ENCODE measurements at places on chromosomes 12 and 14.

DNA sequence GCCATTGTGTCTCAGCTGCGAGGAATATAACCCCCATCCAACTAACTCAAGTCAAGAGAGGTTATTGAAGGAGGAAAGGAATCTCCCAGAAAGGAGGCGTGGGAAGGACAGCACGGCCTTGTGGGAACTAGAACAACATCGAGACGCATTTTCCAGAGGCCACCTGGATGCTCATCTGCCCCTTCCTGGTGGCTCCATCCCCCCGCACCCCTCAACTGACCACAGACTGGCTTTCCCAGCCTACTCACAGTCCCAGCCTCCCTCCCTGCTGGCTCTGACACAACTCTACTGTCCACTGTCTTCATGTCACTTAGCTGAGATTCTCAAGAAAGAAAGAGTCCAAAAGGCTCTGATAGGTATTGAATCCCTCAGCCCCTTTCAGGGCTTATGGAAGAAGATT is 66.0 kb upstream of the CLMN start:
- DNase-seq, result no peak

GRCh38 chr14:54837508-54838149 is 65.0 kb downstream of the GCH1 start:
- no peak for DNase-seq

DNA sequence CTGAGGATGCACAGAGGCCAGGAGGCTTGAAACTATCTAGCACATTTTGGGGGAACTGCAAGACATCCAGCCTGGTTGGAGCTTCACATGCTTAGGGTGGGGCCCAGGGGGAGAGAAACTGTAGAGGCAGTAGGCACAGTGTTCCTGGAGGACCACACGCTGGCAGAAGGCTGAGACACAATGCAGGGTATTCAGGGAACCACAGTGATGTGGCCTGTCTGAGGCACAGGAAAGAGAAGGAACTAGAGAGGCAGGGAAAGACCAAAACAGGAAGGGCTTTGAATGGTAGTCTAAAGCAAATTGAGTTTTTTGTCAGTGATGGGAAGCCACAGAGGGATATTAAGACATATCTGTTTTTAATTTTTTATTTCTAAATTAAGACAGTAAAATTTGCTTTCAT is 100.2 kb upstream of the PRICKLE1 start:
- no peak for DNase-seq

DNA sequence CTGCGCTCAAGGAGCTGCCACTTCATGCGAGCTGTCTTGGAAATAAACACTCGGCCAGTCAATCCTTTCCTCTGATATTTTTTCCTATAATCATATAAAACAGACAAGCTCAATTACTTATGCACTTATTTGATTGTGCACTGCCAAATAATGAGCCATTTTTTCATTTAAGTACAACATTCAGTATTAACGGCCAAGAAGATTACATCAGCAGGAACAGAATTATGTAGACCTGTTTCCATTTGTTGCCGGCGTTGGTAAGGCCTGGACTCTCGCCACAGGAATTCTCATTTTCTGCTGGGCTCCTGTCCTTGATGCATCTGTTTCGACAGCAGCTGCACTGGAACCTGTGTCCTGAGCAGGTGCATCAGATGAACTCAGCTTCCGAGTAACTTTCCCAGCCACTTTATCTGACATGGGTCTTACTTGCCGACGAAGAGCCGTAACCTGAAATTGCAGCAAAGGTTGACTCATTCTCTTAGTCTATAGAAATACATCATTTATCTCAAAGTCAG is 110.2 kb downstream of the KIF21A start:
- no peak for DNase-seq

GRCh38 chr12:29004066-29004935 is 144.8 kb upstream of the FAR2 start:
- no peak for DNase-seq

DNA sequence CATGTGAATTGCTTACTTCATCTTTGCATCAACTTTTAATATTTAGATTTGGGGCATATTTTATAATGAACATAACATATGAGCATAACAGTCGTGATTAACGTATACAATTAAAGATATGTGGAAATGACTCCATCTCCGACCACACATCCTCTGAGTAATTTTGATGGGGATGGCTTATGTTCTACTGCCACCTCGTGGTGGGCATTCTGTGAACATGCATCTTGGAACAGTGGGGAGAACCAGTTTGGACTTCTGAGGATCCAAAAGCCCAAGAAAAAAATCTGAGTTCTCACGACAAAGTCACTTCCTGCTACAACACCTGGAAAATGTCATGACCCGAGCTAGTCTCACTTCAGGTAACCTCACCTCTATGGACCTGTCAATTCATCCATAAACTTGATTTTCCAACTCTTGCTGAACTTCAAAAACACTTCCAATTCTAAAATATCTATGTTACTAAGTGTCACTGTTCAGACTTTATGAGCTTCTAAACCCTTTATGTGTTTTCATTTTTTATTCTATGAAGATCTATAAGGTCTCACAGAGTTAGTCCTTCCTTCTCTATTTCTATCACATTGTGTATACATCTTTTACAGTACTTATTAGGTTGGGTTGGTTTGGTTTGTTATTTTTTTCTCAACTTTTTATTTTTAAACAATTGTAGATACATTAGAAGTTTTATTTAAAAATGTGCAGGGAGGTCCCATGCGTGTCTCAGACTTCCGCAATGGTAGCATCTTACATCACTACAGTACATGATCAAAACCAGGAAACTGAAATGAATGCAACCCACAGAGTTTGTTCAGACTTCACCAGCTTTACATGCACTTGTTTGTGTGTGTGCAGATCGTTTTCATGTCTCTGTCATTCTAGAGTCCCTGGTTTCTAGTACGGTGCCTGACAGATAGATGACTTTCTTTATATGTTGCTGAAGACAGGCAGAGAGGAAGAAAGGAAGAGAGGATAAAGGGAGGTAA is 38.2 kb upstream of the STAB2 start:
- DNase-seq, result peak; percentile 66

Data from CD4-positive, alpha-beta T cell treated with Interleukin-15 for 4 hours (primary cell).